ENCODE measurements at places on chromosomes 7 and 10.

DNA sequence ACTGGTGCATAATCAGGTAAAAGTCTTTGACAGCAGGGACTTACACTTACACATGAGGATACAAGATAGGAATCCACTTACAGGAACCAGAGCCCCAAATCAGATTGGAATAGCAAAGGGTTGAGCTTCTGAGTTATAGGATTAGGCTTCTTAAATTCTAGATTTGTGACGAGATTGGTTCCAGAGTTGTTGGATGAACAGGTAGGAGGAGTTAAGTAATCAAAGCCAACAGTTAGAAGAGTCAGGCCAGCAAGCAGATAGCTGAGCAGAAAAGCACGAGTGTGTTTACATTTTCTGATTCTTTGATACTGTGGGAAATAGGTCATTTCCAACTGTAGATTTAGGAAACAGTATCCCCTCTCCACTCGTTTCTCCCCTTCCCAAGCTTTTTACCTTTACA, 167.0 kb downstream of the MDFIC start:
- DNase-seq, result no peak

GRCh38 chr7:134085311-134085710, 41.8 kb upstream of the LRGUK start:
- DNase-seq, result no peak

- peak; percentile 57 for DNase-seq
Observed at GRCh38 chr7:12403287-12404181, at the start of gene VWDE. VWDE (minus strand) TSS chr7:12403865; CDS start chr7:12403716, 149 bp downstream.

- no peak for DNase-seq
Observed at GRCh38 chr7:47332681-47333553, 249.0 kb downstream of the TNS3 start.

GRCh38 chr7:77888998-77889397, 90.4 kb downstream of the PHTF2 start:
- no peak for DNase-seq

- DNase-seq, result no peak
Observed at GRCh38 chr10:3000048-3000447, 67.3 kb upstream of the PFKP start.

DNA sequence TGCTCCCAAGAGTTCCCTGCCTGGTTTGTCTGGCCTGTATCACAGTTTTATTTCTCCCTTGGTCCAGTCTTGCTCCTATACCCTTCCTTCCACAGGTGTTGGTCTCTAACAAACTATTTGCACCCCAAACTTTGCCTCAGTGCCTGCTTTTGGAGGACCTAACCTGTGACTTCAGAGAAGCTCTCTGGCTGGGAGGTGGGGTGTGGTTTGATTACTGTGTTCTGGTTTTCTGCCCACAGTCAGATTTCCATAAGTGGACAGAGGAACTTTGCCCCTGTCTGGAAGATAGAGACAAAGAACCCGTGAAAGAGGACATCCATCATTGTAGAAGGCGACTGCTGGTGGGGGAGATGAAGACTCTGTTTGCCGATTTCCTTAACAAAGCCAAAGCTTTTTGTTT, 55.8 kb upstream of the TRIL start:
- no peak for DNase-seq

DNA sequence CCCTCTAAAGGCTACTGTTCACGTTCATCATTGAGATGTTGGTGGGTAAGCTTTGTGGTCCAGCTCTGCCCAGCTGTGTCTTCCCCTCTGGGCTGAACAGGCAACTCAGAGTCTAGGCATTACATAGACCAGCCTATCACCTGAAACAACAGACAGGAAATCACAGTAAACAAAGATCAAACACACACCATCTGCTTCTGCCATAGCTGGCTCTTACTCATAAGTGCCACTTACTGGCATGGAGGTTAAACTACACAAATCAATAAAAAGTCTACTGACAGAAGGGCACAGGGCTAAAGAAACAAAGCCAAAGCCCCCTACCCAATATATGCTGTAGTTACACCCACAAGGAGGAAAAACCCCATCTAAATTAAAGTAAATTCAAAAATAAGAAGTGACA, 35.0 kb downstream of the SEPTIN14 start:
- no peak for DNase-seq

DNA sequence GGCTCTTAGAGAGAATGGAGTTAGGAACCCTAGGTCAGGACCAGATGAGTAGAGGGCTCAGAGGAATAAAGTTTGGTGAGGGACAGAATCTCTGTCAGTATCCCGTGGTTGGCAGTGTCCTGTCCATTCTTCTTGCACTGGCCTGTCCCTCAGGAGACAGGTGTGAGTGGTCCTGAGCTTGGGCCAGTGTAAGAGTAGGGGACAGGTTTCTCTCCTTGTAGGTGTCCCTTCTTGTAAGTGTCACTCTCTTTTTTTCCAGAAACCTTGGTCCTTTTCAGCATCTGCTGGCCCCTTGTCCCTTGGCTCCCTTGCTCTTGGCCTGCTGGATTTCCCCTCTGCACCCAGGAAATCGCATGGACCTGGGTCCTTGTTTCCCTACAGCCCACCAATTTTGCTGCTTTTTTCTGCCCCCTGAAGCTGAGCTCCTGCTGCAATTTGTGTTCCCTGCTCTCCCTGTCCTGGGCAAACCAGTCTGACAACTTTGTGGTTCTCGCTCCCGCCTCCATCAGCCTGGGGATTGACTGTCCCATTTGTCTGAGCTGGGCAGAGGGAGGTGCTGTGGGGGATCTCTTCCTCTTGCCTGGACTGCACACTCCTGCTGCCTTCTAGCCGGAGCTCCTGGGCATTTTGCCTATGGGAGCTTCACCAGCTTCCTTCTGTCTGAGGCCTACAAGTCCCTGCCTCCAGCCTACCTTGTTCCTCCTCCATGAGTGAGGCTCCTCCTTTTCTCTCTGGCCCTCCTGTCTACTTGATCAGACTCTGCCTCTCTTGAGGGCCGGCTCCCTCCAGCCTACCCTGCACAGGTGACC, 6.5 kb downstream of the TSPAN14 start:
- no peak for DNase-seq

- no peak for DNase-seq
Observed at GRCh38 chr10:79947787-79948424, 999 bp downstream of the SFTPD start.

GRCh38 chr7:42991913-42992591, 59.9 kb downstream of the MRPL32 start:
- DNase-seq, result no peak

DNA sequence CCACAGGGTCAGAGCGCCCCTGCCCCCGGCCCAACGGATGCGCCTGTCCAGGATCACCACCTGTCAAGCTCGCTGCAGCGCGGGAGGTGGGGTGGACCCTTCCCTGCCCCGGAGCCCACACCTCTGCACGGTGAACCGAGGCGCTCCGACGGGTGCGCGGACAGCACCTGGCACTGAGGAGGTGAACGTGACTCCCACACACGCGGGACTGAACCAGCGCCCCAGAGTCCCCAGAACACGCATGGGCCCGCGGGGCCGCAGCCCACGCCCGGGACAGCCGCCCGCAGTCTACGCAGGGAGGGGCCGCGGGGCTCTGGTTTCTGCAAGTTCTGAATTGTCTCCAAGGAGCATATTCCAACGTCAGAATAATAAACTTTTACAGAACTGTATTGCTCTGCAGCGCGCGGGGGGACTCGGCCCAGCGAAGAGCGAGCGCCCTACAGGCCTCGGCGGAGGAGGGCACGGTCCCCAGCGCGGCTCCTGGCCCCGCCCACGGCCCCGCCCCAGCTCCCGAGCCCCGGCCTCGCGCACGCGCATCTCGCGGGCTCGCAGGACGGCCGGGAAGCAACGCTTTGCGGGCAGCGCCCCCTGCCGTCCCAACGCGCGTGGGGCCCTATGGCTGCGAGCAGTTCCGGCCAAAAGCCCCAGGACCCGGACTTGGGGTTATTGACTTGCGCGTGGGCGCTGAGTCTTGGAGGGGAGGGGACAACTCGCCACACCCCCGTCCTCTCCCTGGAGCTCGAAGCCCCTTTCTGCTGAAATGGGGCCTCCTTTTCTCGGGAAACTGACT, 29.7 kb downstream of the OAT start:
- DNase-seq, result peak; percentile 82

GRCh38 chr7:155804897-155805825, 7.1 kb downstream of the SHH start:
- DNase-seq, result peak; percentile 69

DNA sequence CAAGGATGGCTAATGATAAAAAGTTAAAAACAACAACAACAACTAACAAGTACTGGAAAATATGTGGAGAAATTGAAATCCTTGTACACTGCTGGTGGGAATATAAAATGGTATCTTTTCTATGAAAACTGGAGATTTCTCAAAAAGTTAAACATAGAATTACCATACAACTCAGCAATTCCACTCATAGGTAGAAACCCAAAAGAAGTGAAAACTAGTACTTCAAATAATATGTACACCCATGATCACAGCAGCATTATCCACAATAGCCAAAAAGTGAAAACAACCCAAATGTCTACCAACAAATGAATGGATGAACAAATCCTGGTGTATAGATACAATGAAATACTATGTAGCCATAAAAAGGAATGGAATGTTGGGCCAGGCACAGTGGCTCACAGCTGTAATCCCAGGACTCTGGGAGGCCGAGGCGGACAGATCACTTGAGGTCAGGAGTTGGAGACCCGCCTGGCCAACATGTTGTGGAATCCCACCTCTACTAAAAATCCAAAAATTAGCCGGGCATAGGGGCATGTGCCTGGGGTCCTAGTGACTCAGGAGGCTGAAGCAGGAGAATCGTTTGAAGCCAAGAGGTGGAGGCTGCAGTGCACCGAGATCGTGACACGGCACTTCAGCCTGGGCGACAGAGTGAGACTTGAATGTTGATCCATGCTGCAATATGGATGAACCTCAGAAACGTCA, 66.8 kb downstream of the SRPK2 start:
- DNase-seq, result no peak

- no peak for DNase-seq
Observed at GRCh38 chr10:1548596-1548995, 188.7 kb downstream of the ADARB2 start.

DNA sequence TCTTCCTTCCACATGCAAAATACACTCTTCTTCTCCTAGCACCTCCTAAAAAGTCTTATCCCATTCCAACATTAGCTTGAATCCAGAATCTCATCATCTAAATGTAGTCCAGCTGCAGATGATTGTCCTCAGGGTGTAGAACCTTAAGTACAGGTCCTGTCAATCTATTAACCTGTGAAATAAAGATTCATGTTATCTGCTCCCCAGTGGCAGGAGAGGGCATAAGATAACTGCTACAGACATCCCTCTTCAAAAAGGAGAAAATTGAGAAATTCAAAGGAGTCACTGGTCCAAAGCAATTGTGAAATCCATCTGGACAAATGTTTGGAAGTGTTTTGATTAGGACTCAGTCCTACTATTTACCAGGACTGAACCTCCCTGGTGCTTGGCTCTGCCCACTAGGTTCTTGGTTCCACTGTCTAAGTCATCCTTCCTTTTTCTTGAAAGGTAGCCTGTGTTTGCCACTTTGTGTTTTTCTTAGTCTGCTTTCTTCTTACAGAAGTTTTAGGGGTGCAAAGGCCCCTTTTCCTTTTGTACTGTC, 96.2 kb downstream of the ADD3 start:
- no peak for DNase-seq

DNA sequence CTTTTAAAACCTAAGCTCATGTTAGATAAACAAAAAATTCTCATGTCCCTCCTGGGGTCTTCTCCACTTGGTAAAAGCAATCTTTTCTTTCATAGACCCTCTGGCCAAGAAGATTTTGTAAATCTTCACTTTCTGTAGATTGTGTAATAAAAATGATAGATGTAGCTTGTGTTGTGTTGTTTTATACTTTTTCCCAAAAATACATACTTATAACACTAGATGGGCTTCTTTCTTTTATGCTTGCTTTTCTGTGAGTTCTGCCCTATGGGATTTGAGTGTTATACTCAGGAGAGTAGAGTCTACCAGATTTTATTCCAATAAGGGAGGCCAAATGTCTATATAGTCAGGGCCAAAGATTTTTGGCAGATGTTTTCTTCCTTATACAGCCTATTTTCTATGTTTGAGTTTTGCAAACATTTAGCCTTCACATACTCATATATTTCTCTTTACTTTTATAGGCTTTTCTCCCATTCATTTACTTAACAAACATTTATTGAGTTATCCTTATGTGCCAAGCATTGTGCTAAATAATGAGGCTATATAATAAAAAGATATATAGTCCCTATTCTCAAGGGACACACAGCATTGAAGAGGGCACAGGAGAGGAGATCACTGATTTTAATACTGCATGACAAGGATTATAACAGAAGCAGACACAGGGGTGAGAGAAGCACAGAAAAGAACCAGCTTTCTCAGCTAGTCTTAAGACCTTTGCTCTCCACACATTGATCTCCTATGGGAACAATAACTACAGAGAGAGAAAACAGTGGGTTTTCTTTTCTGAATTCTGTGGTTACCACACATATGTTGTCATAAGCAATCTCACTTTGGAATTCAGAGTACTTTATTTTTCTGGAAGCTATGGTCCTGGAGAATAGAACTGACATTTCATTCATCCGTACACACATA, 58.0 kb upstream of the PNLIP start:
- no peak for DNase-seq

GRCh38 chr10:10830293-10830986, 187.2 kb upstream of the CELF2 start:
- no peak for DNase-seq

DNA sequence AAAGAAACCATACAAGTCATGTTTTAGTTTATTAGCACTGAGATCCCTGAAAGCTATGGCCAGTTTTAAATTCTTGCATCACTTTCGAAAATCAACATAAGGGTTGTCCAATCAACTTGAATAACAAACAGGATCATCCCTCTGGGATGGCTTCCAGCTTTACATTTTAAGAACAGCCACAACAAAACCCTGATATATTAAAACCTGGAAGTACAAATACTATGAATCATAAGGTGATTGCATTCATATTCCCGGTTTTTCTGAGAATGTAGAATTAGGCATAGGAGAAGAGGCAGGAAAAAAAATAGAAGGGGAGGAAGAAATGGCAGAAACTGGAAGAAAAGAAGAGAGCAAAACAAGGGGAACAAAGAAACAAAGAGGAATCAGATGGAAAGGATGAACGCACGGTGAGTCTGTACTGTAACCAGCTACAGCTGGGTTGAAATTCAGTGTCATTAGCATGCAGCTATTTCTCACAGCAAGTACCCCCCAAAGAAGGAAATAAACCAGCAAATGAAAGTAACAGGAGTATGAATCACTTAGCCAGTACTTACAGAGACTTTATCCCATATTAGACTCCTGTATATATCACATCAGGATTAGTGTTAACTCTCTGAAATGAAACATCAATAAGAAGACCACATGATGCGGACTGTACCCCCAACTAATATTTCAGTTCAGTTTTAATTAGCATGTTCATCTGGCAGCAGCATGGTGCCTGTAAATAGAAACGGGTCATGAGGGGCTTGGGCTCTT, 301.3 kb downstream of the RNLS start:
- no peak for DNase-seq

- DNase-seq, result no peak
Observed at GRCh38 chr7:37943905-37944736, 23.7 kb downstream of the EPDR1 start.

Measured in NCI-H1930 (cell line).